Uterus (tissue), 4 donors: ENCODE measurements at places on chromosomes 12 and 14.

DNA sequence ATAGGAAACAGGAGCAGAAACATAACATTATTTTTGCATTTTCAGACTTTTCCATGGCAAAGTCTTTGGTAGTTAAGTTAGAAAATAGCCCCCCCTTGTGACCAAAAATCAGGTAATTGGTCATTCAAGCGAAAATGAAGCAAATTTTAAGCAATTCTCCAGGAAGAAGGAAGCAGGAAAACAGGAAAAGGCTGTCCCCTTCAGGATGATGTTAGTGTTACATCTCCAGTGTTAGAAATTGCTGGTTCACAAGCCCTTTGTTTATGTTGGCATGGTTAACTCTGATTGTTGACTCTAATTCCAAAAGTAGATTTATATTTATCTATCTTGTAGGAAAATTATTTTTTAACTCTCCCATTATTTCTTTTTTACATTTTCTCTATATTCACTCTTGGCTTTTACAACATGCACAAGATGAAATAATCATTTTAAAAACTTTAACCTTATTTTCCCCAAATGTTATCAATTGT lies 18.8 kb upstream of the GAS2L3 start:
- no peak for DNase-seq

- DNase-seq, result no peak
These were observed 528.6 kb downstream of the FUT8 start for GRCh38 chr14:65941091-65941490.

- DNase-seq, result no peak
These were observed 135.5 kb downstream of the PAWR start for GRCh38 chr12:79555028-79555925.

DNA sequence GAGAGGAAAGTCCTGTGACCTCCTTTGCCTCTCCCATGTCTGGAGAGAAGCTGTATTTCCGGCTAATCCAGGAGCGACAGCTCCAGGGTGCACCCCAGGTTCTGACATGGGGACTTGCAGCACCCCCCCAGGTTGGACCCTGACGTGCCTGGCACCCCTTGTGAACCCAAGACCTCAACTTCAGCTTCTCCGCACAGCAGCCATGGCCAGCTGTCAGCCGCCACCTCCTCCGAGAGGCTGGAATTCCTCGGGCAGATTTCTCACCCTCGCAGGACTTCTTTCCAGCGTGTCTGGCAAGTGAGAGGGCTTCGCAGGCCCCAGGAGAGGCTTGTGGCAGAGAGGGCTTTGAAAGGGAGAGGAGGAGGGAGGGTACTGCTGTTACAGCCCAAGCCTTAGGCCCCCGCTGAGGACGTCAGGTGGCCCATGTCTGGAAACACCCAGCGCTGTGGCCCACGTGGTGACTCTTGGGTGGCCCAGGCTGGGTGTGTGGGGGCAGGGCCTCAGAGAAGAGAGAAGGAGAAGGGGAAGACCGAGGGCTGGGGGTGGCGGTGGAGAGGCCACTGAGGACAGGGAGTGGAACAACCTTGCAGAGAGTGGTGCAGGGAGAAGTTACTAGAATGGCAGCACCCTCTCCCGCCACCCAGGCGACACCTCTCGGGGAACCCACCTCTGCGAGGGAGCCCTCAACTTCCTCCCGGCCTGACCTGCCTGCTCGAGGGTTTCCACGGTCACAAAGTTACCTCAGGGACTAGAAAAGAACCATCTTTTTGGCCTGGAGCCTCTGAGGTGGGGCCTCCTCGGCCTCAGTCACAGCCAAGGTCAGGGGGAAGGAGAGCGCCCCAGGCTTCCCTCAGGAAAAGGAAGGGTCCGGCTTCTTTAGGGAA lies 11.7 kb upstream of the RPS6KL1 start:
- DNase-seq, result no peak

DNA sequence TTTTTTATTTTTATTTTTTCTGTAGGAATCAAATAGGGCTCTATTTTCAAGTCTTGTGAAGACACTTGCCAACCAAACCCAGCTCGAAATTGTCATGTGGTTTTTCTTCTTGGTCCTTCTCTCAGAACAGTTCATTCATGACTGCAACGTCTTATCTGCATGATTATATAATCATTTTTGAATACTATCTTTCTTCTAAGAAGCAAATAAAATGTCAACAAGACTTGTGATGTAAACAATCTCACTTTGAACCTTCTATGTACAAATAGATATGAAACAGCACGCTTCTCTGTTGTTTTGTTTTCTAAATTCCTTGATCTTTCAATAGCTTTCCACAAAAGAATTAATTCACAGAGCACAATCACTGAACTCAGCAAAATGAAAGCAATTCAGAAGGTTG lies 320.7 kb downstream of the SOX5 start:
- no peak for DNase-seq

- DNase-seq, result no peak
These were observed 5.6 kb downstream of the ARF6 start for GRCh38 chr14:49898485-49898884.

DNA sequence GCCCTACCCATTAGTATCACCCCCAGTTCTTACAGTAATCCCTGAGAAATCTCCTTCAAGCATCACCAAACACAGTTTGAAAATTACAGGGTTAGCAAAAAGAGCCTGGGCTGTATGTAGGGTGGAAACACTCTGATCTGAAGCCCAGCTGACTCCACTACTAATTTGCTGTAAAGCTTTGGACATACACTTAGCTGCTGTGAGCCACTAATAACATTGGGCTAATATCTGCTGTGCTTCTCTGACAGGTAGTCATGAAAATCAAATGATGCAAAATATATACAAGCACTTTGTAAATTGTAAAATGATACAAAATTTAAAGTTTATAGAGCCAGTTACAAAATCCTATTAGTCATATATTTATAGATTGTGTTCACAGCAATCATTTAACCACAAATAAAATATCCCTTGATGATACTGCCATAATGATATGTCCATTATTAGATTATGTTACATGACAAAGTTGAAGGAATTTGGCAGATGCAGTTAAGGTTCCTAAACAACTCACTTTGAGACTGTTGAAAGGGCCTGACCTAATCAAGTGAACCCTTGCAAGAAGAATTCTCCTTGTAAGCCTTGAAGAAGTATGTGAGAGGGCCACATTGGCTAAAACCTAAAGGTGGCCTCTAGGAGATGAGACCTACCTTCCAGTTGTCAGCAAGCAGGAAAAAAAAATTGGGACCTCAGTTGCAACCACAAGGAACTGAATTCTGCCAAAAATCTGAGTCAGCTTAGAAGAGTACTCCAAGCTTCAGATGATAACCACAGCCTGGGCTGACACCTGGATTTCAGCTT lies 19.0 kb downstream of the TWF1 start:
- DNase-seq, result no peak

DNA sequence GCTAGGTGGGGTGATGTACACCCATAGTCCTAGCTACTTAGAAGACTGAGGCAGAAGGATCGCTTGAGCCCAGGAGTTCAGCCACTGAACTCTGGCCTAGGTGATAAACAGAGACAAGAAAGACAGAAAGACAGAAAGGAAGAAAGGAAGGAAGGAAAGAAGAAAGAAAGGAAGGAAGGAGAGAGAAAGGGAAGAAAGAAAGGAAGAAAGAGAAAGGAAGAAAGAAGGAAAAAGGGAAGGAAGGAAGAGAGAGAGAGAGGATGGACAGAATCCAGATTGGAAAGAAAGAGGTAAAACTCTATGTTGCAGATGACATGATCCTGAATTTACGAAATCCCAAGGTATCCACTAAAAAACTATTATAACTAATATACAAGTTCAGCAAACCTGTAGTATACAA lies 8.2 kb downstream of the INTS13 start:
- no peak for DNase-seq

- DNase-seq, result no peak
These were observed 82.6 kb upstream of the USP44 start for GRCh38 chr12:95633732-95634465.

- no peak for DNase-seq
These were observed 23.6 kb upstream of the FAM181A start for GRCh38 chr14:93903342-93904184.

- no peak for DNase-seq
These were observed 46.6 kb downstream of the SUSD6 start for GRCh38 chr14:69657950-69658355.

DNA sequence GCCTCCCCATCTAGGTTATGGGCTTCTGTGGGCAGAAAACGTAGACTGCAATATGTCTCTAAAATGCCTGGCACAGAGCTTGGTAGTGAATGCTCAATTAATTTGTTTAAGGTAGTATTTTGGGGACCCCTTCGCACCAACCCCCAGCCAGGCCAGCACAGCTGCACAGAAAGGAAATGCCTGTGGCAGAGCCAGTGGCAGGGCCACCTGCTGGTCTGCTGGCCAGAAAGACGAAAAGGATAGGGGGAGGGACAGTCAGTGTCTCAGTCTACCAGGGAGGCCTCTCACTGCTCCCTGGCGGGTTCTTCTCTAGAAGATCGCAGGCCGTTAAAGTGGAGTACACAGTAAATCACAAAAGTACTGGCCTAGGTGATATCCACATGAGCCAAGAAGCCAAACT lies 3.5 kb downstream of the RAB15 start:
- DNase-seq, result no peak

DNA sequence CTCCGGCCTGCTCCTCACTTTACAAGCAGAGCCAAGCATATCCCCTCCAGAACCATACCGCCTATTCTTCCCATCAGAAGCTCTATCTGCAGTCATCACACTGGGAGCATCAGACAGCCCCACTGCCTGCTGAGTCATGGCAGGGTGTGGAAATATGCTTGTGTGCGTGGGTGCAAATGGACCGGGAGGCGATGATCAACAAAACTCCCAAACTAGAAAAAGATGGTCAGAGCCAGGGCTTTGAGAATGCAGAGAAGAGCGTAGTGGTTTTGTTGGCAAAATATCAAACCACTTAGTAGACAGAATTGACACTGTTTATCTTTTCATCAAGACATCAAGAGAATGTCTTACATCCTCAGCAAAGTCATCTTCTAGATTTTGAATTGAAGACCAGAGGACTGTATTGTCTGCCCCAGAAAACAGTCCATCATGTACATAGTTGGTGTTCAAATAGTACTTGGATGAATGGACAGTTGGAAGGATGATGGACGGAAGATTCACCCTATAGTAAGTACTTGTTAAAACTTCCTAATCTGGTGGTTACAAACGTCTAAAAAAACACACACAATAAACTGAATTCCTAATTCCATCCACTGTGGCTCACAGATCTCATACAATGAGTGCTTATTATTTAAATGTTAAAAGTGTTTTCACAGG lies 54.9 kb downstream of the VWF start:
- DNase-seq, result peak; percentile 48

DNA sequence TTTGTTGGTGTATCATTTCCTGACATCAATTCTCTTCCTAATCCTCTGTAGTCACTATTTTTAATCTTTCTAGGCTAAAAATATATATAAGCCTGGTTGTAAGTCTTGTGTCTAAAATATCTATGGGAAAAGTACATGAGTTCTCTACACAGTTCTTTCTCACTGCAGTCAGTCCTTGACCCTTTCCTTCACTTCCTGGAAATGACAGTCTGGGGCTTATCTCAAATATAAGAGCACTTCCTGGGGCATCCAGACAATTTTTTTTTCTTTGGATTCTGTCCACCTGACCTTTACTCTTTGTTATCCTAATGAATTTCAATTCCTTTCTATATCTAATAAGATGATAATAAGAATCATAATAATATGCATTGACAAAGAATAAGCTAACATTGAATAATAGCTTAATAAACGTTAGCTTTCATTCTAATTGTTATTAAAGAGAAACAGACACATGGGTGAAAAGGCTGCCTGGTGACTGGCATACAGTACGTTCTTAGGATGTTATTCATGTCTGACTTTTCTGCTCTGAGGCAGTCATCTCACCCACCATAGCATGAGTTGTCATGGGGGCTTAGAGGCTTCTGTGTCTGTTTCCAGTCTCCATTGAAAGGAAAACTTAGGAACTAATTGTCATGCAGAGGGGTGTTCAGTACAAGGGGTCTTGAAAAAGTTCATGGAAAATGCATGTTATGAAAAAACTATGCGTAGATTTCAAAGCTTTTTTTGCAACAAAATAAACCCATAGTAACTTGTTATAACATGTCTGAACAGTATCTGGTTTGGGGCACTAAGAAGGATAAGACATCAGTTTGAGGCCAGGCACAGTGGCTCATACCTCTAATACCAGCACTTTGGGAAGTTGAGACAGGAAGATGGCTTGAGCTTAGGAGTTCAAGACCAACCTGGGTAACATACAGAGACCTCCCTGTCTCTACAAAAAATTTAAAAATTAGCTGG lies 66.2 kb upstream of the DNM1L start:
- no peak for DNase-seq
